ENCODE measurements at places on chromosomes 6 and 20.

DNA sequence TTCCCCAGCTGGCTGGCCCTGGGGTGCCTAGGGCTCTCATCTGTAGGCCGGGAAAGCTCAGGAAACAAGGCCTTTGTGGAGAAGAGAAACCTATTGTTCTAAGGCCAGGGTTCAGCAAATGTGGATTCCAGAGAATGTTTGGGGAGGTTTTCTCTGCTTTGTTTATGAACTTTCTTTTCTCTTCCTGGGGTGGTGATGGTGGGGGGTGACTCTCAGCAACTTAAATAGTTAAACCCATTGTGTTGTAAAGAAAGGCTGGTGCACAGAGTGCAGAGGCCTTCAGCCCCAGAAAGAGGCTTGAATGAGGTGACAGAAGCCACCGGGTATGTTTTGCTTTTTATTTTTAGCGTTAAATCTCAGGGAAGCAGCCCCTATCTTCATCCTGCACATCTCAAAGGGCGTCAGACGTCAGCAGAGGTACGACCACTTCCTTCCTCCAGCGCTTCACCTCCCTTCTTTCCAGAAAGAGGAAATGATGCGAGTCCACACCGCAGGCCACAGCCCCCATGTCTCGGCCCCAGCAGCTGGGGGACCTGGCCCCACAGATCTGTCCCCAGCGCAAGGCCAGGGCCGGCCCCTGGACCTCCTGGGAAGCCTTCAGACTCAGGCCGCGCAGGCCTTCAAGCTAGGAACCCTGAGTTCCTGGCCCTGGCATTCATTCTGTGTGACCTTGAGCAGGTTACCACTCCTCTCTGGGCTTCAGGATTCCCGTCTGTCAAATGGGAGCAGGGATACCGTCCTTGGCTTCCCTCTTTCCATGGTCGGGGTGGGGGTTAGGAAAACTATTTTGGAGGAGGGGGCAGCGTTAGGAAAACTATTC lies 605 bp upstream of the PPP1R16B start:
- peak; percentile 27 for DNase-seq

- no peak for DNase-seq
Measured at GRCh38 chr6:2658788-2659187, 91.9 kb downstream of the MYLK4 start.

DNA sequence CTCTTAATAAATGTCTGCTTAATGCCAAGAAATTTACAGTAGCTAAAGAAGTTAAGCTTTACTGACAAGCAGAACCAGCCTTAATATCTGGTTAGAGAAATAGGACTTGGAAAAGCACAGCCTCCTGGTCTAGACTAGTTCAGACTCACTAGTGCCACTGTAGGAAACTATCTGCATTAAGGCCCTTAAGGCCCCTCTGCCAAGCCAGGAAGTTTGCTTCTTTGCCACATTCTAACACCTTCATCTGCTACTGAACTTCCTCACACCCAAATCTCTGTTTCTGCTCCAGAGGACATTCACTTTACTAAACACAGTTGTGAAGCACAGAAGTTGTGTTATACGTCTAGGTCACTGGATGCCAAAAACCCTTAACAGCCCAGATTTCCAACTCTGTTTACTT lies 302.8 kb downstream of the BTBD9 start:
- DNase-seq, result no peak

DNA sequence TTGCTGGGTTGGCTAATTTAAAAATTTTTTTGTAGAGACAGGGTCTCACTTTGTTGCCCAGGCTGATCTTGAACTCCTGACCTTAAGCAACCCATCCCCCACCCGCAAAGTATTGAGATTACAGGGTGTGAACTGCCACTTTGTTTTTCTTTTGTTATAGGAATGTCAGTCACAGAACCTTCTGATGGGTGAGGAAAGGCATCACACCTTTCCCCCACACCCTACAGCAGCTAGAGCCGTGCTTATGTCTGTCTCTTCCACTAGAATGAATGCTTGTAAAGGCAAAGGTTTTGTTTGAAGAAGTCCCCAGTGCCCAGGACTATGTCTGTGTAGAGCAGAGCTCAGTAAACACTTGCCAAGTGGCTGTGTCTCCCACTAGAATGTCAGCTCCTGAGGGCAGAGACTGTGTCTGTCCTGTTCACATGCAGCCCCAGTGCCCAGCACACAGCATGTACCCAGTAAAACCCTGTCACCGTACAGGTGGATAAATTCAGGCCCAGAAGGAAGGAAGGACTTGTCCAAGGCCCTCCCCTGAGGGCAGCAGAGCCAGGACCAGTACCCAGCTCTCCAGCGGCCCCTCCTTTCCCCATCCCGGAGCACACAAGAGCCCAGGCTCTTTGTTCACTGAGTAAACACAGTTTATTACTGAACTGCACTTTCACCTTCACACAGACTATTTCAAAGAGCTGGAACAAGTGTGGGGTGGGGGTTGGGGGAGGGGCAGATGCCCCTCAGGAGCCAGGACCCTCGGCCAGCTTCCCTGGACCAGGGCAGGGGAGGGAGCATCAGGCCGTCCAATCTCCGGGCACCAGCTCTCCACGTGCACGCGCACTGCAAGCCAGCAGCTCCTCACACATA lies 26.4 kb downstream of the COX4I2 start:
- DNase-seq, result peak; percentile 77

- DNase-seq, result no peak
Measured at GRCh38 chr20:40606237-40606636, 82.8 kb downstream of the MAFB start.

DNA sequence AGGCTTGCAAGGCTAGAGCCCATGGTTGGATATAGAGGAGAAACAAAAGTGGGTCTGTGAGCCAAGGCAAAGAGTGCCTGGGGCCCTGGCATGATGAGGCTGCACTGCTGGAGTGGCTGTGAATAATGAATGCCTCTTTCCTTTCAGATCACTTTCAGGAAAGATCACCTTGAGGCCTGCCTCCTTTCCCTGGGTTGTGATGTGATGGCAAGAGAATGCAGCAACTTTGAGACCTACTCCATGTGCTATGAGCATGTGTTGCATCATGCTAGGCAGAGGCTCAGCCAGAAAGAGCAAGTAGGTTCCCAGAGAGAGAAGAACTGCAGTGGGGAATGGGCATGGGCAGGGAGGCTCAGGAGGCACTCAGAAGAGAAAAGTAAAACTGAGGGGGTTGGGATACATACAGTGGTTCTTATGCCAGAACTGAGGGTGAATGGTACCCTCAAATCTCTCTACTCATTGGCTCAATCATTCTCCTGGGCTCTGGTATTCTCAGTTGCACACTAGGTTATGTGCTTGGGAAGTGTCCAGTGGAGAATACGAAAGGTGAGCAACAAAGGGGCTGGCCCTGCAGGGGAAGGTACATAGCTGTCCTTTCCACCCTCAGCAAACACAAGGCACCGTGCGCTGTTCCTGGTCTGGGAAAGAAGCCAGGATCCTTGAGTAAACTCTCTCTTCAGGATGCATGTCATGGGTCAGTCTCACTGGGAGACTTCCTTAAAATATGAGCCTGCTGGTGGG lies 45.9 kb downstream of the CD164 start:
- peak; percentile 86 for DNase-seq

GRCh38 chr6:25473447-25473846 lies 178.6 kb upstream of the SCGN start:
- peak; percentile 45 for DNase-seq

GRCh38 chr6:43817192-43817591 lies 47.2 kb downstream of the VEGFA start:
- peak; percentile 51 for DNase-seq

DNA sequence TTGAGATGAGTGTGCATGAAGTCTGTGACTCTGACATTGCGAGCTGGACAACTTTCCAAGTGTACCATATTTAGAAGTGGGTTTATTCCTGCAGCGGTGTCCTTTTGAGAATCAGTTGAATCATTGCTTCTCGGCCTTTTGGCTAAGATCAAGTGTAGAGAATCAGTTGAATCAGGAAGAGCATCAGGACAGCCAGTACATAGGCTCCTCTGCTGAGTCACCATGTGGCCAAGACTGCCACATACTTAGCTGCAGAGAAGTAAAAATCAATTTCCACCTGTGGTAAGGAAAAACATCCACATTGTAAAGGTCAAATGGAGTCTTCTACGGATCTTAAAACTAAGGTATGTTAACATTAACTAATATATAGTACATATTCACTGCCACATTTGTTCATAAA lies 428.4 kb upstream of the MARCKS start:
- no peak for DNase-seq

DNA sequence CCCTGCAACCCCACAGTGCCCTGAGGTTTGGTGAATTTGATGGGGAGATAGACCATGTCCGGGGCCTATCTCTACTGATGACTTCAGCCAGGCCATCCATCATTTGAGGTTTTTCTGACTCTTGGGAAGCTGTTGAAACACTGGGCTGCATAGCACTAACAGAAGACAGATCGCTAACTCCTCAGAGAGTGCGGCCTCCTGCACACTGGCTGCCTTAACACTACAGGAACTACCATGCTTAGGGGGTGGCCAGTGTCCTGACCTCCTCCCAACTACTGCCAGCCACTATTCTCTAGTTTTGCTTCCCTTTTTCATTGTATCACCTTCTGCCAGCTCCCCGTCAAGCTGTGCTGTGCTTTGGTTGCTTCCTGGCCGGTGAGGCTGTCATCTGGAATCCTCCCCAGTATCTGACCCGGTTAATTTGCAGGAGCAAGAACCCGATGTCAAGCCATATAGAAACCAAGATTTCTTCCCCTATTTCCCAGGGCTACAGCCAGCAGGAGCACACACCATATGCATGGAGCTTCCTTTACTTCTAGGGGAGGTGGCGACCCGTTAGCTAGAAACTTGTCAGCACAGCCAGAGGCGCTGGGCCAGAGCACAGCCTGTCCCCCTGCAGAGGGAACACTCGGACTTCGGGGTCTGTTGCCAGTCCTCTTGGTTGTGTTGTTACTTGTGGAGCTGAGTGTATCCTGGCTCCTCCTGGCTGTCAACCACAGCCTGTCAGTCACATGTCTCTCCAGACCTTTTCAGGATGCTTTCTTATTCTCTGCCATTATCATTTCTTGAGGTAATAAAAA lies 57.3 kb upstream of the TRAF3IP2 start:
- DNase-seq, result no peak

- DNase-seq, result peak; percentile 44
Measured at GRCh38 chr20:16761305-16761829, 13.2 kb downstream of the OTOR start.

GRCh38 chr20:4805663-4806449 lies 84.1 kb downstream of the PRND start:
- DNase-seq, result no peak

DNA sequence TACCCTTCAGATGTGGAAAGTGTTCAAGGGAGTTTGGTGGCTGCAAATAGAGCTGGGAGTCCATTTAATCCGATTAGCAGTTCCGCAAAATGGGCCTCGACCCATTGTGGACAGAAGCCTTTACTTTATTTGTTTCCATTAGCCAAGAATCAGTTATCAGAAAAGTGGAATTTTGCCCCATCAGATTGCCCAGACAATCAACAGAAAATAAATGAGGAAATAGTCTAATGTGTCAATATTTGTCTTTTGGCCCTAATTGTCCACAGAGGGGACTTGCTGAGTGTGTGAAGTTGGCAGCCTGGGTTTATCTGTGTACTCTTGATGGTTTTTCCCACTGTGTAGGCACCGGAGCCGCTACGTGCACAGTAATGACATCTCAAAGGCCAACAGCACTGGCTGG lies 134.3 kb downstream of the LINC00237 start:
- DNase-seq, result no peak

GRCh38 chr6:37528541-37528940 lies 28.8 kb upstream of the CCDC167 start:
- no peak for DNase-seq

DNA sequence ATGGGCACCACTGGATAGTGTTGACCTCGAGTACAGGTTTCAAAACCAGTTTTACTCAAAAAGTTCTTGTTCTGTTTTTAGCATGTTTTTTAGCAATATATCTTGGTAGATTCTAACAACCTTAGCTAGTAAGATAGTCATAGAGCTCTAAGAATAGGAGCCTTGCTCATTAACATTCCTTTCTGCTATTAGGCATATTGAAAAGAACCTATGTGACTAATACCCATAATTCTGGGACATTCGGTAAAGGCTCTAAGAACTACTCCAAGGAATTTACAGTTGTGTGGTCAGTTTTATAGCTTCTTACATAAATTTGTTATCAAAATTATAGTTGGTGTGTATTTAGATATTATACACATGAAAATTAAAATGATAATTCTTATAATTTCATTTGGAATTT lies 11.6 kb downstream of the SLC9A8 start:
- no peak for DNase-seq

- DNase-seq, result no peak
Measured at GRCh38 chr6:56604186-56604585, 38.5 kb downstream of the DST start.

- DNase-seq, result no peak
Measured at GRCh38 chr6:154414021-154414813, 57.6 kb upstream of the IPCEF1 start.

GRCh38 chr6:16413399-16413798 lies 175.0 kb downstream of the GMPR start:
- no peak for DNase-seq

DNA sequence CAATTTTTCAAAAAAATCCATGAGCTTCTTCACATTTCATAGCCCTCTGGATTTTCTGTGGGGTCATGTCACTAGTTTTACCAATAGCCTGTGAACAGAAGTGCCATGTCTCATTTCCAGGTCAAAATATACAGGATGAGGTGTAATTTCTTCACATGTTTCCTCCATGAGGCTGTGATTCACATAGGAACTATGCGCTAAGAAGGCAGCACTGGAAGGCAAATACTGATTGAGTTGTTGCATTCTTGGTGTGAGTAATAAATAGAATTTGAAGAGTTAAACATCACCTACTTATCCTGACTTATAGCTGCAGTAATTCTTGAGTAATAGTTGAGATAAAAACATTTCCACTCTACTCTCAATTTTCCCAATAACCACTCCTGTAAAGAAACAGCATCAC lies 442.3 kb downstream of the HAO1 start:
- DNase-seq, result no peak

DNA sequence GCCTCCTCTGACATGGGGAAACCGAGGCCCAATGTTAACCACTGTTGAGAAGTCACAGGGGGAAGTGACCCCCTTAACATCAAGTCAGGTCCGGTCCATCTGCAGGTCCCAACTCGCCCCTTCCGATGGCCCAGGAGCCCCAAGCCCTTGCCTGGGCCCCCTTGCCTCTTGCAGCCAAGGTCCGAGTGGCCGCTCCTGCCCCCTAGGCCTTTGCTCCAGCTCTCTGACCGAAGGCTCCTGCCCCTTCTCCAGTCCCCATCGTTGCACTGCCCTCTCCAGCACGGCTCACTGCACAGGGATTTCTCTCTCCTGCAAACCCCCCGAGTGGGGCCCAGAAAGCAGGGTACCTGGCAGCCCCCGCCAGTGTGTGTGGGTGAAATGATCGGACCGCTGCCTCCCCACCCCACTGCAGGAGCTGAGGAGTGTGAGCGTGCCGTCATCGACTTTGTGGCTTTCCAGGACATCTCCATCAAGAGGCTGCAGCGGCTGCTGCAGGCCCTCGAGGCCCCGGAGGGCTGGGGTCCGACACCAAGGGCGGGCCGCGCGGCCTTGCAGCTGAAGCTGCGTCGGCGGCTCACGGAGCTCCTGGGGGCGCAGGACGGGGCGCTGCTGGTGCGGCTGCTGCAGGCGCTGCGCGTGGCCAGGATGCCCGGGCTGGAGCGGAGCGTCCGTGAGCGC lies 1.6 kb downstream of the TNFRSF6B start:
- no peak for DNase-seq
